Right cardiac atrium (tissue), 5 donors: ENCODE measurements at places on chromosomes 1 and 21.

DNA sequence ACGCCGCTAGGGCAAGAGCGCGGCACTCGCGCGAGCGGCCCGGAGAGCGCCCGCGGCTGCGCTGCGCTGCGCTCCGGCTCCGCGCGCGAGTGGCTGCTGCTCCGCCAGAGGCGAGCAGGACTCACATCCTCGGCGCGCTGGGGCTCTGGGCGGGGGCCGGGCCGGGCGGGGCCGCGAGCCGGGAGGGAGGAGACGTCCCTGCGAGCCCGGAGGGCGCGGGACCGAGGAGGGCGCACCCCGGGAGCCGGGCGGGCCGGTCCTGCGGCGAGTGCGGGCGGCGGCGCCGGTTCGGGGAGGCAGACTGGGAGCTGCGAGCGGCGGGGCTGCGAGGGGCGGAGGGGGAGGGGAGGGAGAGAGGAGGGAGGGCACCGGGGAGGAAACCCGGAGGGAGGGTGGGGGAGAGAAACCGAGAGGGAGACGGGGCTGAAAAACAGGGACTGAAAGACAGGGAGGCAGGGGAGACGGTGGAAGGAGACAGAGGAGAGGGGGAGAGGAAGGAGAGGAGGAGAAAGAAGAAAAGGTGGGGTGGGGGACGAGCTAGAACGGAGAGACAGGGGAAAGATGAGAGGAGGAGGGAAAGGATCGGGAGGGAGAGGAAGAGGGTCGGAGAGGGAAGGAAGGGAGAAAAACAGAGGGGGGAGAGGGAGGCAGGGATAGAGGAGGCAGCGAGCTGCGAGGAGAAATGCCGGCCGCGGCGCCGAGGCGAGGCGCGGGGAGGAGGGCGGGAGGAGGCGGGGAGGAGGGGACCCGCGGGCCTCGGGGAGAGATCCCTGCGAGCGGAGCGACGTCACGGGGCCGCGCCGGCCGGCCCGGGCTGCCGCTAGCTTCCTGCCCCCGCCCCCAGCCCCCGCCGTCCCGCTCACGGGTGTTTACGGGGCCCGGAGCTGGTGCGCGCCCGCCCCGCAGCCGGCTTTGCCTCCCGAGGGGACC is at the start of gene CAMK2N1:
TSS of gene CAMK2N1 (minus strand) at position 684 of the 930 bp plus-strand sequence. CDS start 831 bp downstream, outside the sequence.
- peak; percentile 73 for DNase-seq

DNA sequence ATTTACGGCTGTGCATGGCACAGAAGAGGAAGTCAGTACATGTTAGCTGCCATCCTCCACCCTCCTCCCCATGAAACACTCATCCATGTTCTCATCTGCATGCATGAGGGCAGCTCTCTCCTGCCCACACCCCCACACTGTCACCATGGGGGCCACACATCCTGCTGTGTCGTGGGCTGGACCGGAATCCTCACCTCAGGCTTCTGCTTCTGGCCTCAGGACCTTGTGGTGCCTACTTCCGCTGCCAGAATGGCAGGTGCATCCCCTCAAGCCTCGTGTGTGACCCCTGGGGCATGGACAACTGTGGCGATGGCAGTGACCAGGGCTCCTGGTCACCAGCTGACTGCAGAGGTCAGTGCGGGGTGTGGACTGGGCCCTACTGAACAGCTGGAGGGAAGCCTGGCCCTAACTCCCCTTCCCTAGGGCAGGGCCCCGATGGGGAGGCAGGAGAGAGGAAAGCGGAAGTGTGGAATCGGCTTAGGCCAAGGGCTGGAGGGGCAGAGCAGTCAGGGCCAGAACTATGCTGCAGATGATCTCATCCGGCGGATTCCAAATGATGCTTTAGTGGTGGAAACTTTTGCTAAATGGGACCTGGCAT is 3.8 kb downstream of the LDLRAD2 start:
- peak; percentile 53 for DNase-seq

DNA sequence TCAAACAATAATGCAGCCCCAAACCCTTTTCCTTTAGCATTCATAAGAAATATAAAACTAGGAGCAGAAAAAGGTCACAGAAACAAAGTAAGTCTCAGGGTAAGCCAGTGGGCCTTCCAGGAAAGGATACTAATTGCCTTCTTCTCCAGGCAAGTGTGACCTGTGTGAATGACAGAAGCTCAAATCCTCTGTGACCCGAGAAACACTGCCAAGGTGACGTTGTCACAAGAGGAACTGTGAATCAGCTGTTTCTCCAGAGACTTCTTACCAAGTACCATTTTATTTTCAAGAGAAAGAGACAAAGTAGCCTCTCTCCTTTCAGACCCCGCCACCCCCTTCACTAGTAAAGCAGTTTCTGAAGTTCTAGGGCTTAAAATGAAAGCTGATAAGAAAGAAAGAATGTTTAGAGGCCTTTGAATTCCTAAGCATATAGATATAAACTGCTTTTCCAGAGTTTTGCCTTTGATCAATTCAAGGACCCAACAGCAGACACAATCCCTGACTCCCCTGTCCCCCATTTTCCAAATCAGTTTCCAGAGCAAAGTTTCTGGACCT is 155.6 kb downstream of the NUF2 start:
- DNase-seq, result no peak

- DNase-seq, result no peak
Measured at GRCh38 chr1:224429616-224430326, 4.8 kb downstream of the WDR26 start.

- no peak for DNase-seq
Measured at GRCh38 chr1:8551613-8552489, 233.9 kb downstream of the SLC45A1 start.

GRCh38 chr1:111201275-111202090 is 1.0 kb upstream of the DENND2D start:
- DNase-seq, result peak; percentile 62

DNA sequence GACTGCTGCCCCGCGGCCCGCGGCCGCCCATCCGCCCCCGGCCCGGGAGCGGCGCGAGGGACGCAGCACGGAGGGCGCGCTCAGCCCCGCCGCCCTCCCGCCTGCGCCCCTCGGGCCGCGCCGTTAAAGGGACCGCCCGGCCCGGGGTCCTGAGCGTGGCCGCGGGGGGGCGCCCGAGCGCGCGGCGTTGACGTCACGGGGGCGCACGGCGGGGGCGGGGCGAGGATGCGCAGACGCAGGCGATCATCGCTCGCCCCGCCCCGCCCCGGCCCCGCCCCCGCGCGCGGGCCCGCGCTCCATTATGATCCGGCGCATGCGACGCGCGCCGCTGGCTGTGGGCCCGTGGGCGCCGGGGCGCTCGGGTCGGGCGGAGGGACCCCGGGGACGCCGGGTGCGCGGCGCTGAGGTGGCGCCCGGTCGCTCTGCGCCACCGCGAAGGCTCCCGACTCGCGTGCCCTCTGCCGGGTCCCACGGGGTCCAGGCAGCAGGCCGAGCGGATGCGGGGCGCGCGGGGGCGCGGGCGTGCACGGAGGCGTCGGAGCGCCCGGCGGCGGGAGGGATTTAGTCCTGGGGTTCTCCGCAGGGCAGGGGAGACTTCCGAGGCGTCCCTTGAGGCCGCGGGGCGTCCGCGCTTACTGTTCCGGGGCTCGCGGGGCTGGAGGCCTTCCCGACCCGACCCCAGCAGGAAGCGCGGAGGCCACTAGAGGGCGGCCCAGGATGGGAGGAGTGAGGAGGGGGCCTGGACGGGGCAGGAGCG is at the start of gene DVL1:
TSS of gene DVL1 (minus strand) at position 163 of the 757 bp plus-strand sequence. CDS start 353 bp downstream, outside the sequence.
- DNase-seq, result peak; percentile 88

- no peak for DNase-seq
Measured at GRCh38 chr1:158830074-158830677, 975 bp upstream of the MNDA start.

DNA sequence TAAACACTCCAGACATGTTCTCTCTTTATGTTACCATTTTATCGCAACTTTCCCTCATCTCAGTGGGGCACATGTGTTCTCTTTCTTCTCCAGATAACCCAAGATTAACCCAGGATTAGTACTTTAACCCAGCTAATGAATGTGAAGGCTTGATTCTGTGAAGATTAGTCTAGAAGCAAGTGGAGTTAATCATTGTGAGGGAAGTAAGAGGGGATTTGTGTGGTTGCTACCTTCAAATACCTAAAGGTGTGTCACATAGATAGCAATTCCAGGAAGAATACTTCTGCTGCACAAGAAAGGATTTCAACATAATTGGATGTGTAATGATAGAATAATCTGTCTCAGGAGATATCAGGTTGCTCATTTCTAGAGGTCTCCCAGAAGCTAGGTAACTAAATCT is 327.1 kb downstream of the PBX1 start:
- DNase-seq, result no peak

DNA sequence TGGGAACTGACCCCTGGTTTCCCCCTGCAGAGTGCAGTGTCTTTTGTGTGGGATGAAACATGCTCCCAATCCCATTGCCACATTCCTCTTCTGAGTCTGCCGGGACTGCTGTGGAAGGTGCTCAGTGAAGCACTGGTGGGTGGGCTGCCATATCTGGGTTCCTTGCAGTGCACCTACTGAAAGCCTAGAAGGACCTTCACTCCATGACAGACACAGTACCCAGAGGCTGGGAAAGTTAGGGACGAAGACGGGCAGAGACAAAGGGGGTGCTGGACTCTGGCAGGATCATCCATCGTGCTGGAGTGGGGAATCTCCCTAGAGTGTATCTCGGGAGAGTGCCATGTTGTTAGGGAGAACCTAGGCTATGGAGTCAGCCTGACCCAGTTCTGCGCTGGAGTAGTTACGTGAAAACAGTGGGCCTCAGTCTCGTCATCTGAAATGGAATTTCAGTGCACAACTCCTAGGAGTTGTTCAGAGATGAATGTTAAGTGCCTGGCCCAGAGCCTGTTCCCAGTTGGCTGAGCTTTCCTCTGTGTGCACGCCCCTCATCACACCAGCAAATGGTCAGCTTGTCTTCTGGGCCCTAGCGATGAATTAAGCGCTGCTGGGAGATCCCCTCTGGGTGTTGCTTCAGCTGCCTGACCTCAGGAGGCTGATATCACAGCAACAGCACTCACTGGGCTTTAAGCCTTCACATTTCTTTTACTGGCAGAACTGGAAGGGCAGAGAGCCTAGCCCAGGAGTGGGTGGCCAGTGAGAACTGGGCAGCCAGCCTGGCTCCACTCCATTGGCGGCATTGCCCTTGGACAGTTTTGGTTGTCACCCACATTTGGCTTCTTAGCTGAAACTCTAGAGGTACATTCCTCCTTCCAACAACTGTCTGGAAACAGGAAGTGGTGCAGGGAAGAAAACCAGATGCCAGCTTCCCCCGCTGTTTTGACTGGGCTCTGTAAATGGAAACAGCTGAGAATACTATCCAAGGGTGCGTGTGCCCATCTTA is 479.8 kb upstream of the VAMP3 start:
- peak; percentile 69 for DNase-seq

GRCh38 chr1:153746174-153746573 is 18.3 kb downstream of the INTS3 start:
- no peak for DNase-seq

GRCh38 chr1:18161690-18162089 is 54.1 kb downstream of the IGSF21 start:
- DNase-seq, result no peak

- DNase-seq, result peak; percentile 82
Measured at GRCh38 chr1:147494998-147495580, 46.2 kb upstream of the BCL9 start.

GRCh38 chr1:64962441-64962840 is 3.9 kb downstream of the JAK1 start:
- DNase-seq, result no peak

DNA sequence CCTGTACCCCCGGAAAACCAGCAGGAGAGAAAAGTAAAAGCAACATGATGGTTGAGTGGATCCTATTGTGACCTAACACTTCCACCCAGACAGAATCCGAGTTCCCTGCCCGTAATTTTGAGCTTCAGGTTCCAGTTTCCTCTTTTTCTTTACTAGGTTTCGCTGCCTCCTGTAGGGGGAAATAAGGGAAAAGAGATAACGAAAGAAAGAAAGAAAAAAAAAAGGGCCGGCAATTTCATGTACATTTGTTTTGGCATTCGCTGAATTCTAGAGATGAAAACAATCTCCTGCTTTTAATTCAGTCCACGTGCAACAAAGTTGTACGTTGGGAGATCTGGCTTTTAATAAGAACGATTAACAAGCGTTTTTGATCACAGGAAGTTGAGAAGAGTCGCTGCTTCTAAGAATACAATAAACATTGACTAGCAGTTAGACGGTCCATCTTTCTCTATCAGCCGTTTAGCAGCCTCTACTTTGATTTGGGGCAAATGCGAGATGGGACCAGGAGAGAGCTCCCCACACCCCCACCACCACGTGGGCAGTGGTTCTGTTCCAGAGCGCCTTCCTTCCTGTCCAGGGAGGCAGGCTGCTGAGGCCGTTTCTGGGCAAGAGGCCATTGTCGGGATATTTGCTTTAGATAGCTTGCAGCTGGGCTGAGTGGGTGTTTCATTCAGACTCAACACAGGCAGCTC is 155.9 kb upstream of the RUNX1 start:
- peak; percentile 91 for DNase-seq

GRCh38 chr1:104266612-104267011 is 516.9 kb downstream of the AMY1C start:
- DNase-seq, result no peak

DNA sequence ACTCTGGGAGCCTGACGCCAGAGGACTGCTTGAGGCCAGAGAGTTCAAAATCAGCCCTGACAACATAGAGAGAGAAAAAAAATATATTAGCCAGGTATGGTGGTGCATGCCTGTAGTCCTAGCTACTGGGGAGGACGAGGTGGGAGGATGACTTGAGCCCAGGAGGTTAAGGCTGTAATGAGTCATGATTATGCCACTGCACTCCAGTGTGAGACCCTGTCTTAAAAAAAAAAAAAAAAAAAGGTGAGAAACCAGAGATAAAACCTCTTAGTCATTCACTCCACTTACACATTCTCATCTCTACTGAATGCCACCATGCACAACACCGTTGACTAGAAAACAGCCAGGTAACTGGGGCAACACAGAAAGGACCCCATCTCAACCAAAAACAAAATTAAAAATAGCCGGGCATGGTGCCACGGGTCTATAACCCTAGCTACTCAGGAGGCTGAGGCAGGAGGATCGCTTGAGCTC is 178.1 kb downstream of the SLC45A1 start:
- no peak for DNase-seq

- DNase-seq, result no peak
Measured at GRCh38 chr1:204894606-204895005, 23.9 kb downstream of the NFASC start.

DNA sequence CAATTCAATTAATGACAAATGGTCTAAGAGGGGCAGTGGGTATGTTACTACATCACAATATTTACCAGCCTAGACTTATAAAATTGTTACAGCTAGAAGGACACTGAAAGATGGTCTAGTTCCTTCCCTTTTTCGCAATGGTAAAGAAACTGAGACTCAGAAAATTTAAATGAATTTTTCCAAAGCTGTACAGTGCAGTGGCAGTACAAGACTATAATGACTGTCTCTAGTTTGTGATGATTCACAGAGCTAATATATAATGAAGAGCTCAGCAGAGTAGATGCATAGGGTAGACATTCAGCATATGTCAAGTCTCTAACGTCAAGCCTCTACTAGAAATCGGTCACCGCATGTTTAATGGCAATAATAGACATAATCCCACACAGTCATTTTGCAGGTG is 4.6 kb downstream of the PLPP3 start:
- DNase-seq, result no peak
